ENCODE measurements at places on chromosomes 5 and 9. TPM values are rescaled to one million over a fixed set of nuclear protein-coding genes. Genes with fewer than 3 reads are reported as not detected.

GRCh38 chr5:3354606-3355005 is 241.0 kb upstream of the IRX1 start:
- no peak overlapping the region for H3K27ac ChIP-seq
- DNase-seq = no peak
- H3K4me1 ChIP-seq = no peaks in the 10 kb centered on the region
- no peak overlapping the region for H3K4me3 ChIP-seq
- H3K27me3 ChIP-seq = no peaks in the 10 kb centered on the region

GRCh38 chr9:89999534-90000370 is 394.9 kb downstream of the GADD45G start:
- H3K4me1 ChIP-seq = no peaks in the 10 kb centered on the region
- DNase-seq = peak; percentile 15

GRCh38 chr5:167936022-167936421 is 355.4 kb upstream of the WWC1 start:
- H3K36me3 ChIP-seq = no peaks in the 10 kb centered on the region
- no peak for DNase-seq
- H3K4me1 ChIP-seq = no peaks in the 10 kb centered on the region
- no peak overlapping the region for H3K27ac ChIP-seq
- H3K27me3 ChIP-seq = peaks cover 69% of the 10 kb centered on the region

DNA sequence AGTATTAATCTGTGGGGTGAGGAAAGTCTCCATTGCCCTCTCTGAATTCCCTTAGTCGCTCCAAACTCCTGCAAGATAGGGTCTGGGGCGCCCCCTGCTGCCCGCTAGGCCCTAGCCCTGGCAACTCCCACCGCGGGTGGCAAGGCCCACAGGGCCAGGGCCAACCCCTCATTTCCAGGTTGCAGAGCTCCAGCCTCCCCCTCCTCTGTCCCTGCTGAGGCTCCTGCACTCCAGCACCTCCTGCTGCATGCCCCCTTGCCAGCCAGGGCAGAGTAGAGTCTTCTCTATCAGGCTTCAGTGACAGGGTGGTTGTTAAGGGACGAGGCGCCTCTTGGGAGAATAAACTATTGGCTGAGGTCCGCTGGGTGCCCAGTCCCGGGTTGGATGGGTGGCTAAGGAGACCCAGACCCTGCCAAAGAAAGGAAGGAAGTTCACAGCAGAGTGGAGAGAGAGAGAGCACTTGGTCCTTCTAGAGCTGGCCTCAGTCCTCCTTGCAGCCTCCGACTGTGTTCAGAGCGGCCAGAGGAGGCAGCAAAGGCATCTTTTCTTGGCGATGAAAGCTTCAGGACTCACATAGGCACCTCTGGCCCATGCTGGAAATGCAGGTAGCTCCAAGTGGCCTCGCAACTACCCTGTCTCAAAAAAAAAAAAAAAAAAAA is 45.6 kb downstream of the SAR1B start:
- DNase-seq = peak; percentile 97
- H3K36me3 ChIP-seq = peaks cover 31% of the 10 kb centered on the region
- peak overlapping the region; percentile 26 for H3K4me3 ChIP-seq
- H3K27me3 ChIP-seq = no peaks in the 10 kb centered on the region
- H3K4me1 ChIP-seq = peaks cover 29% of the 10 kb centered on the region

DNA sequence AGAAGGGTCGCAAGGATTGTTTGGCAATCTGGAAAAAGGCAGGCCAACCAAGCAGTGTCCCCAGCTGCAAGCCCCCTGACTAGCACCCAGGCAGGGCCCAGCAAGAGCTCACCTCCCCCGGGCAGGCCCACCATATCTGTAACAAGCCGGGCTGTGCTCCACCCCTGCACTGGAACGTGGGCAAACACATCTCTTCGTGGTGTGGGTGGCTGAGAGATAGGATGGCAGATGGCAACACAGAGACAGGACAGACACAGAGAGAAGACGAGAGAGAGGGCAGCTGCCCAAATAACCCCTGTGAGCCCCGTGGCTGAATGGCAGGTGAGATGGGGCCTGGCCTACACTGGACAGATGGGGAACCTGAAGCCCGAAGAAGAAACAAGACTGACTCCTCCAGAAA is 9.4 kb downstream of the BBLN start:
- H3K4me3 ChIP-seq = no peak overlapping the region
- no peaks in the 10 kb centered on the region for H3K27me3 ChIP-seq
- H3K4me1 ChIP-seq = no peaks in the 10 kb centered on the region
- H3K36me3 ChIP-seq = peaks cover 26% of the 10 kb centered on the region
- H3K27ac ChIP-seq = no peak overlapping the region

The AQP3 gene
- total RNA-seq = 10.4 TPM

The MARCHF6 gene
- total RNA-seq = 155 TPM

The ANKRD55 gene
- total RNA-seq = not detected
